Natural killer cell (primary cell): ENCODE measurements at places on chromosomes 12 and 14. TPM values are rescaled to one million over a fixed set of nuclear protein-coding genes. Genes with fewer than 3 reads are reported as not detected.
A peak's percentile ranks its signal among the peaks of the same experiment; 100 is the strongest.

The DBX2 gene
- not detected for total RNA-seq

GRCh38 chr12:59388694-59389093, 207.1 kb upstream of the SLC16A7 start:
- no peak for DNase-seq
- no peak overlapping the region for H3K4me3 ChIP-seq
- no peaks in the 10 kb centered on the region for H3K36me3 ChIP-seq
- no peaks in the 10 kb centered on the region for H3K27me3 ChIP-seq
- no peaks in the 10 kb centered on the region for H3K4me1 ChIP-seq

GRCh38 chr12:49683599-49684309, 23.5 kb downstream of the FMNL3 start:
- H3K36me3 ChIP-seq, result no peaks in the 10 kb centered on the region
- H3K27me3 ChIP-seq, result no peaks in the 10 kb centered on the region
- peaks cover 27% of the 10 kb centered on the region for H3K4me1 ChIP-seq
- no peak overlapping the region for H3K4me3 ChIP-seq

The TAS2R7 gene
- not detected for total RNA-seq

GRCh38 chr12:30598889-30599288, 96.8 kb downstream of the IPO8 start:
- H3K36me3 ChIP-seq, result no peaks in the 10 kb centered on the region
- no peak for DNase-seq
- no peaks in the 10 kb centered on the region for H3K4me1 ChIP-seq
- H3K27ac ChIP-seq, result no peak overlapping the region
- no peak overlapping the region for H3K4me3 ChIP-seq

DNA sequence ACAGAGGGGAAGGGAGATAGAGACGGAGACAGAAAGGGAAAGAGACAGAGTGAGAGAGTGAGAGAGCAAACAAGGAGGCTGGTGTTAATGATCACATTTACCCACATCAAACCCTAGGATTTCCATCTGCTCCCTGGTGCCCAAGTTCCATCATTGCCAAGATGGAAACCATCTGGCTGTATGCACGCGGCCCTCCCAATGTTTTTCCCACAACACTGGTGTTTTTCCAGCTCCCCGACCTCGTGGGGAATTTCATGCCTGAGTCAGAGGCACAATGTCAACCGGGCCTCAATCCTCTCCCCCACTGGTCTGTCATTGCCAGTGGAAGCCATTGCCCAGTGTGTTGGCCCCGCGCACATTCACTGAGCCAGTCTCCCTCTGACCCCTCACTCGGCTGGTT, 19.9 kb upstream of the BDKRB2 start:
- H3K4me3 ChIP-seq, result no peak overlapping the region
- no peaks in the 10 kb centered on the region for H3K27me3 ChIP-seq
- DNase-seq, result no peak
- no peaks in the 10 kb centered on the region for H3K4me1 ChIP-seq

- no peak overlapping the region for H3K4me3 ChIP-seq
- no peaks in the 10 kb centered on the region for H3K27me3 ChIP-seq
- H3K36me3 ChIP-seq, result no peaks in the 10 kb centered on the region
- DNase-seq, result peak; percentile 22
- H3K4me1 ChIP-seq, result peaks cover 1% of the 10 kb centered on the region
Measured at GRCh38 chr12:108234158-108234557, 105.0 kb downstream of the CMKLR1 start.

DNA sequence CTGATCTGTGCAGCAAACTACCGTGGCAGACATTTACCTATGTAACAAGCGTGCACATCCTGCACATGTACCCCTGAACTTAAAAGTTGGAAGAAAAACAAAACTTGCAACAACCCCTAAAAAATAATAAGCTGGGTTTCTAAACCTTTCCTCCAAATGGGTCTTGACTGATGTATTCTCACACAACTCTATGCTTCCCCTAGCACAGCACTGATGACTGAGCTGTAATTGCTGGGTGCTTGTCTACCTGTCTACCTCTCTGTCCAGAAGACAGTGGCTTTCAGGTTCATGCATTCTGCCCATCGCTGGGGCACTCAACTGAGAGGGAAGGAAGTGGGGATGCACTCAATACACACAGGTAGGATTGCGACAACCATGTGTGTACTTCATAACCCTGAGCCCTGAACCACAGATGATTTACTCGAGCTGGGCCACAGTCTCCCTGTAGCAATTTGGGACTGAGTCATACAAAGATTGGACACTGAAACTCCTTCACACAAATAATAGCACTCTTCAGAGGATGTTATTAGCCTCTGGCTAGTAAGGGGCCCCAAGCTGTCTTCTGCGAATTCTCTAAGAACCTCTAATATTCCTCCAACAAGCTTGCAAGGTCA, 44.8 kb upstream of the TMPO start:
- no peak overlapping the region for H3K27ac ChIP-seq
- no peaks in the 10 kb centered on the region for H3K36me3 ChIP-seq
- no peak for DNase-seq
- no peak overlapping the region for H3K4me3 ChIP-seq

The CNIH1 gene
- 20.4 TPM for total RNA-seq

GRCh38 chr12:6112004-6112403, 12.5 kb downstream of the VWF start:
- no peak overlapping the region for H3K27ac ChIP-seq
- peaks cover 5% of the 10 kb centered on the region for H3K4me1 ChIP-seq
- H3K4me3 ChIP-seq, result no peak overlapping the region
- H3K27me3 ChIP-seq, result no peaks in the 10 kb centered on the region

- H3K27ac ChIP-seq, result no peak overlapping the region
- no peaks in the 10 kb centered on the region for H3K27me3 ChIP-seq
- H3K4me1 ChIP-seq, result no peaks in the 10 kb centered on the region
- H3K4me3 ChIP-seq, result no peak overlapping the region
- H3K36me3 ChIP-seq, result no peaks in the 10 kb centered on the region
Measured at GRCh38 chr12:29616664-29617406, 119.3 kb upstream of the OVCH1 start.

GRCh38 chr12:45775964-45776363, 46.5 kb downstream of the ARID2 start:
- H3K36me3 ChIP-seq, result no peaks in the 10 kb centered on the region
- no peak for DNase-seq
- H3K27ac ChIP-seq, result no peak overlapping the region
- no peaks in the 10 kb centered on the region for H3K27me3 ChIP-seq

GRCh38 chr12:132505852-132506219, 15.9 kb downstream of the FBRSL1 start:
- peaks cover 65% of the 10 kb centered on the region for H3K4me1 ChIP-seq
- no peak for DNase-seq
- no peaks in the 10 kb centered on the region for H3K27me3 ChIP-seq
- peaks cover 11% of the 10 kb centered on the region for H3K36me3 ChIP-seq

The KLRB1 gene
- 310 TPM for total RNA-seq
